ENCODE measurements at places on chromosomes 1 and 21.

DNA sequence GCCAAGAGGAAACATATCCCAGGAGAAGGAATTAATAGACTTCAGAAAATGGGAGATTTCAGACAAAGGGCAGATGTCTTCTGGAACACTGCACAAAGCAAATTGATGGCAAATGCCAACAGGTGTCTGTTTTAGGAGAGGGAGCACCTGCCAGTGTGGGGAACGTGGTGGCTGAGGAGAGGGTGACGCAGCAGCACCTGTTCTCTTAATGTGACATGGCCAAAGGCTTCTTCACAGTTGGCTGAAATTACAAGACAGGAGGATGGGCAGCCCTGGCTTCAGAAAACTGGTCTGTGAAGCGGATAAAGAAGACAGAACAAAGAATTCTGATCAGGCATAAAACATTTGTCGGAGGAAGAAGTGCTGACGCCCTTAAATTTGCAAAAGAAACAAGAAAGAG is 178.7 kb upstream of the RUNX1 start:
- no peak for DNase-seq

DNA sequence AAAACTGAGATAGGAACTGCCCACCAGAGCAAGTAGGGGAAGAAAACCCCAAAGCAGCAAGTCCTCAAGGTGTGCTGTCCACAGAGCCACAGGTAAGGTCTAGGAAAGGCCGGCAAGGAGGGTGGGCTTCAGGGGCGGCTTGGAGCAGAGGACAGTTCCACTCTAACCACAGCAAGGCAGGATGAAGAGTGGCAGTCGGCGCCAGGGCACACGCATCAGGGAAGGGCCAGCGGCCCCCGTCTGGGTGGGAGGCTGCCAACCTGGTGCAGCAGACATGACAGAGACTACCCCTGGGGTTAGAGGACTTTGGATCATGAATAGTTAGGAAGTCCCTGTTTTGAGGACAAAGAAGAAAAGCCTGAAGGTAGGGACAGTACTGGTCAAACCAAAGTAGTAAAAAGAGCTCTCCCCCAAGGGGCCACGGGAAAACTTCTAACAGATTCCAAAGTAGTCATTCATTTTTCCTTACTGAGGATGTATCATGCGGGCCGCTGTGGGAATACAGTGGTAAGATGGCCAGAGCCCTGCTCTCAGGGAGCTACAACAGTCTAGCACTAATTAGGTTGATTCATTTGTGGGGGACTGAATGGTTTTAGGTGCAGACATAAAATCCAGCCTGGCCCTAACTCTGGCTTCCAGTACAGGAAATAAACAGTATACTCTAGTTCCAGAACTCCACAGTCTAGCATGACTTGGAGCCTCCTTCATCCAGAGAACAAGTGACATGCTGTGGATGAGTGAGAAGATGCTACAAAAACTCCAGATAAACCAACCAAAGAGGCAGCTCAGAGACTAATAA is 3.5 kb upstream of the RAP1GAP start:
- no peak for DNase-seq

DNA sequence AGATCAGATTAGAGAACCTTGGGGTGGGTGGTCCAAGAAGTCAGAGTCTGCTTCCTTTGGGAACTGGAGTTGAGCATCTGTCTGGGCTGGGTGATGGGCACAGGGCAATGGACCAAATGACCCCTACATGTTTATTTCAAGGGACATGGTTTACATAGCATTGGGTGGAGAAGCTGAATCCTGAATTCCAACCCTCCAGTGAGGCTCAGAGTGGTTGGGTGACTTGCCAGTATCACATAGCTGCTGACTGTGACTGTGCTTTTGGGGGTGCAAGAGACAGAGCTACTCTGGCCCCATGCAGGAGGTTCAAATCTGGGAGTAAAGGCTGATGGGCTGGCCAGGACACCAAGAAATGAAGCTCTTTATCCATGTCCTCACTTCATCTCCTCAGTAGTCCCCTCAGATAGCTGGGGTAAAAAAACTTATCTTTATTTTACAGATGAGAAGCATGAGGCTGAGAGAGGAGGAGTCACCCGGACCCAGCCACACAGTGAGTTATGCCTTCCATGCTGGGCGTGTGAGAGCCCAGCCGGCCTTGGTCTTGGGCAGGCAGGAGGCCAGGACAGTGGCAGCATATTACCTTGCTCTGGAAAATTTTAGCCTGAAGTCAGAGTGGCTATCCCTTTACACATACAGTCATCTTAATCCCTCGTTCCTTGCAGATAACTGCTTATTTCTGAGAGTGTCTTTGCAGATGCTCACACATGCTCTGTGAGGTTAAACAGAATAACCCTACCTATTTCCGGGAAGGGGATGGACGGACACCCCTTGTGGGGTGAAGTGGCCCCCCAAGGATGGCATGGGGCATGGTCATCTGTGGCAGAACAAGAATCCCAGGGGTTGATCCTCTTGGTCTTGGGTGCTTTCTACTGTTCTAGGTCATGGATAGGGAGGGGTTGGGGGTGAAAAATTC is 2.8 kb upstream of the SERINC2 start:
- no peak for DNase-seq

DNA sequence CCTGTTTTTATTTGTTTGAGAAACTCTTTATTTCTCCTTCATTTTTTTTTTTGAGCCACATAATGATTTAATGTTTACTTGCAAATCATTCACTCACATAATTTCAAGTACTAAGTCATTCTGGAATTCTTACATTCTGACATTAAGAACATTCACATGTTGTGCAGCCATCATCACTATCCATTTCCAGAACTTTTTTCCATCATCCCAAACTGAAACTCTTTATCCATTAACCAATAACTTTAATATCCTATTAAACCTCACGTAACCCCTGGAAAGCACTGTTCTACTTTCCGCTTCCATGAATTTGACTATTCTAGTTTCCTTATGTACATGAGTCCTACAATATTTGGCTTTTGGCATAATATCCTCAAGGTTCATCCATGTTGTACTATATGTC is 52.5 kb upstream of the TEKT2 start:
- DNase-seq: no peak
